ENCODE measurements at places on chromosomes 5 and 9.
A peak's percentile ranks its signal among the peaks of the same experiment; 100 is the strongest.

- H3K36me3 ChIP-seq, result no peaks in the 10 kb centered on the region
- peaks cover 30% of the 10 kb centered on the region for H3K4me1 ChIP-seq
- H3K4me3 ChIP-seq, result no peak overlapping the region
- no peaks in the 10 kb centered on the region for H3K27me3 ChIP-seq
Observed at GRCh38 chr5:126794157-126794828, 17.4 kb downstream of the LMNB1 start.

- peaks cover 62% of the 10 kb centered on the region for H3K36me3 ChIP-seq
- H3K27ac ChIP-seq, result peak overlapping the region; percentile 90
- no peaks in the 10 kb centered on the region for H3K27me3 ChIP-seq
- DNase-seq, result no peak
- peaks cover 85% of the 10 kb centered on the region for H3K4me1 ChIP-seq
- peak overlapping the region; percentile 73 for H3K4me3 ChIP-seq
Observed at GRCh38 chr5:17222664-17223063, 5.2 kb downstream of the BASP1 start.

DNA sequence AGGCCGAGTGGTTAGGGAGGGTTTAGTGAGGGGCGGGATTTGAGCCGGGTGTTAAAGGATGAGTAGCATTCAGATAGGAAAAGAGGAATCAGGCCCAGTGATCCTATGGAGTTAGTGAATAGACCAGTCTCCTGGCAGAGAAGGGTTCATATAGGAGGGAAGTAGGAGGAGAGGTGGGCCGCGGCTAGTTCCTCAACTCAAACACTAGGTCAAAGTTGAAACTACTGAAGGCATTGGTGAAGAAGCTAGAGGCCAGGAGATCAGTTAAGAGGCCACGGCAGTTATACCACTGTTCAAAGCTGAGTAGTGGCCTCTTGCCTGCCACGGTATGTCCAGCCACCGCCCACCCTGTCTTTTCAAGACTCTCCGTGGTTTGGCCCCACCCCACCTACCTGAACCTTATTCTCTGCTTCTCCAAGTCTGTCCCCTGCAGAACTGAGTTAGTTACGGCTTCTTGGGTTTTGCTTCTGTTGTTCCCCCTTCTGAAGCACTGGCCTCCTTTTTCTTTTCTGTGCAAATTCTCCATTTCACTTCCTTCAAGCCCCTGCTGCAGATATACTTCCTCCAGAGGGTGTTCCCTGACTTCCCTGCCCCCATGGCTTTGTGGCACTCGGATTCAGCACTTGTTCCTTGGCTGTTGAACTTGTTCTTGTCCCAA is 1.8 kb downstream of the ZBTB34 start:
- no peak for DNase-seq
- H3K4me1 ChIP-seq, result peaks cover 37% of the 10 kb centered on the region
- peak overlapping the region; percentile 78 for H3K4me3 ChIP-seq
- peaks cover 2% of the 10 kb centered on the region for H3K27me3 ChIP-seq
- peak overlapping the region; percentile 86 for H3K27ac ChIP-seq

DNA sequence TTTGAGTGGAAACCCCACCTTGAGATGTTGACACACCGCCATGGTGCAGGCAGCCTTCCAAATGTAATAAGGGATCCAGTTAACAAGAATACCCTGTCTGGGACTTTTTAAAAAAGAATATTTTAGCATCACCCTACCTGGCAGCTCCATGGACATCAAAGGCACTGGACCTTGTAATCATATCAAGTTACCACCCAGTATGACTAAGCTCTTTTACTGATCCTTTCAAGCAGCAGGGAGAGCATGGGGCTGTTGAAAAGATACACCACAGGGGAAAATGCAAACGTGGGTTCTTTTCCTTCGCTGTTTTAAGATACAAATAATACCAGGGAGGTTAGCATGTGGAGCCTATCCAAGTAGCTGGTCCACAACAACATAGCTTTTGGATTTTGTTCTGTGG is 211.2 kb downstream of the SAXO1 start:
- DNase-seq, result no peak
- no peak overlapping the region for H3K27ac ChIP-seq
- H3K4me1 ChIP-seq, result no peaks in the 10 kb centered on the region

- H3K27ac ChIP-seq, result no peak overlapping the region
- no peaks in the 10 kb centered on the region for H3K4me1 ChIP-seq
- H3K27me3 ChIP-seq, result no peaks in the 10 kb centered on the region
Observed at GRCh38 chr5:3217114-3217513, 378.5 kb upstream of the IRX1 start.

DNA sequence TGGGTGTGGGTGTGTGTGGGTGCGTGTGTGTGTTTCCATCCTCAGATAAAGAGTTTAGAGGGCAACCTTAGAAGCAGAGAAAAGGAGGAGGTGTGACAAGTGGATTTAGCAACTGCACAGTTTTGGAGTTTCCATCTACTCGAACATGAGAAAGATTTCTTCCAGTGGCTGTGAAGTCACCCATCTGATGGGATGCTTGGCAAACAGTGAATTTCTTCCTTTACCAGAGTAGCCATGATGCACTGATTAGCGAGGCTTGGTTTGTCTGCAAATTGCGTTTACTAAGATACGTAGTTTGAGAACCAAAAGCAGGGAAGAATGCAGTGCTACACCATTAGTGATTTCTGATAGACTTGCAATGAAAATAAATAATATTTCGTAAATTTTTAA is 791 bp upstream of the STARD4 start:
- peaks cover 32% of the 10 kb centered on the region for H3K4me1 ChIP-seq
- no peak for DNase-seq
- peaks cover 12% of the 10 kb centered on the region for H3K36me3 ChIP-seq
- H3K27ac ChIP-seq, result peak overlapping the region; percentile 99
- H3K4me3 ChIP-seq, result peak overlapping the region; percentile 99

DNA sequence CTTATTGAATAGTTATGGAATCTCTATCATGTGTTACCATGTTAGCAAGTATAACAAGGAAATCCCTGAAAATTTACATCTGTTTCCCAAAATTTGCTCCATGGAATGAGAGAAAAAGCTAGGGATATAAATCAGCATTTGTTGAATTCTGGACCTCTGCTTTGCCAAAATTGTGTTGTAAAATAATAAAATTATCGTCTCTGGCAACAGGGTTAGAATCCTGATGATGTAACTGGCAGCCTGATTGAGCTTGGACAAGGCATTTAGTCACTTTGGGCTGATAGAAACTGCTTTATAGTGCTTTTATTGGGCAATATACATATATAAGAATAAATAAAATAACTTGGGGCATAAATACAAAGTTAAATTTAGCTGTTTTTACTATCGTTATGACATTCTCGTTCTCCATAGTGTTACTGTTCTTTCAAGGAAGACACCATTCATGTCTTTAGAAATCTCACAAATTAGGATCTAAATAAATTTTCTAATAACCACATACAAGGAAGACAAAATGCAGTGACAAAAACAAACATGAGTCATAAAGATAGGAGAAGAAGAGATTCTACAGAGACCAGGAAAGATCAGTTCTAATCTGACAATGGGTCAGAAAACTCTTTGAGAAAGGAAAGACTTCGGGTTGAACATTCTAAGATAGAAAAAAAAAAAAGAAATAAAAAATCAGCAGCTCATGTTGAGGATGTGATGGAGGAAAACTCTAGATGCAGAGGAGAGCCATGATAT is 145.0 kb upstream of the CDH10 start:
- H3K27me3 ChIP-seq, result no peaks in the 10 kb centered on the region
- no peak for DNase-seq
- no peak overlapping the region for H3K4me3 ChIP-seq

- H3K4me1 ChIP-seq, result peaks cover 19% of the 10 kb centered on the region
- no peaks in the 10 kb centered on the region for H3K36me3 ChIP-seq
- DNase-seq, result no peak
- no peak overlapping the region for H3K27ac ChIP-seq
- H3K4me3 ChIP-seq, result no peak overlapping the region
- peaks cover 2% of the 10 kb centered on the region for H3K27me3 ChIP-seq
Observed at GRCh38 chr5:54700986-54701578, 183.5 kb downstream of the SNX18 start.

GRCh38 chr9:32456564-32456963 is 69.4 kb downstream of the RIGI start:
- no peaks in the 10 kb centered on the region for H3K4me1 ChIP-seq
- H3K27ac ChIP-seq, result no peak overlapping the region
- DNase-seq, result no peak
- H3K4me3 ChIP-seq, result no peak overlapping the region

- no peak overlapping the region for H3K27ac ChIP-seq
- H3K27me3 ChIP-seq, result peaks cover 14% of the 10 kb centered on the region
- peaks cover 8% of the 10 kb centered on the region for H3K4me1 ChIP-seq
- H3K4me3 ChIP-seq, result no peak overlapping the region
Observed at GRCh38 chr9:19496321-19497050, 87.7 kb downstream of the ACER2 start.

DNA sequence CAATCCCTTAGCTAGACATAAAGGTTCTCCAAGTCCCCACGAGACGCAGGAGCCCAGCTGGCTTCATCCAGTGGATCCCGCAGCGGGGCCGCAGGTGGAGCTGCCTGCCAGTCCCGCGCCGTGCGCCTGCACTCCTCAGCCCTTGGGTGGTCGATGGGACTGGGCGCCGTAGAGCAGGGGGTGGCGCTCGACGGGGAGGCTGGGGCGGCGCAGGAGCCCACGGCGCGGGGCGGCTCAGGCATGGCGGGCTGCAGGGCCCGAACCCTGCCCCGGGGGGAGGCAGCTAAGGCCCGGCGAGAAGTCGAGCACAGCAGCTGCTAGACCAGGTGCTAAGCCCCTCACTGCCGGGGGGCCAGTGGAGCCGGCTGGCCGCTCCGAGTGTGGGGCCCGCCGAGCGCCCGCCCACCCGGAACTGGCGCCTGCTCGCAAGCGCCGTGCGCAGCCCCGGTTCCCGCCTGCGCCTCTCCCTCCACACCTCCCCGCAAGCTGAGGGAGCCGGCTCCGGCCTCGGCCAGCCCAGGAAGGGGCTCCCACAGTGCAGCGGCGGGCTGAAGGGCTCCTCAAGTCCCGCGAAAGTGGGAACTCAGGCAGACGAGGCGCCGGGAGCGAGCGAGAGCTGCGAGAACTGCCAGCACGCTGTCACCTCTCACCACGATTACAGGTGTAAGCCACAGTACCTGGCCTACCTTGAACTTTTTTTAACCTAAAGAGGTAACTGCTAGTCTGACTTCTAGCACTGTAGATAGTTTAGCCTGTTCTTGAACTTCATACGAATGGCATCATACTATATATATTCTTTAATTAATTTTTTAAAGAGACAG is 35.5 kb downstream of the PTGS1 start:
- no peaks in the 10 kb centered on the region for H3K27me3 ChIP-seq
- DNase-seq, result no peak
- H3K27ac ChIP-seq, result no peak overlapping the region
- H3K36me3 ChIP-seq, result no peaks in the 10 kb centered on the region
- peaks cover 8% of the 10 kb centered on the region for H3K4me1 ChIP-seq

DNA sequence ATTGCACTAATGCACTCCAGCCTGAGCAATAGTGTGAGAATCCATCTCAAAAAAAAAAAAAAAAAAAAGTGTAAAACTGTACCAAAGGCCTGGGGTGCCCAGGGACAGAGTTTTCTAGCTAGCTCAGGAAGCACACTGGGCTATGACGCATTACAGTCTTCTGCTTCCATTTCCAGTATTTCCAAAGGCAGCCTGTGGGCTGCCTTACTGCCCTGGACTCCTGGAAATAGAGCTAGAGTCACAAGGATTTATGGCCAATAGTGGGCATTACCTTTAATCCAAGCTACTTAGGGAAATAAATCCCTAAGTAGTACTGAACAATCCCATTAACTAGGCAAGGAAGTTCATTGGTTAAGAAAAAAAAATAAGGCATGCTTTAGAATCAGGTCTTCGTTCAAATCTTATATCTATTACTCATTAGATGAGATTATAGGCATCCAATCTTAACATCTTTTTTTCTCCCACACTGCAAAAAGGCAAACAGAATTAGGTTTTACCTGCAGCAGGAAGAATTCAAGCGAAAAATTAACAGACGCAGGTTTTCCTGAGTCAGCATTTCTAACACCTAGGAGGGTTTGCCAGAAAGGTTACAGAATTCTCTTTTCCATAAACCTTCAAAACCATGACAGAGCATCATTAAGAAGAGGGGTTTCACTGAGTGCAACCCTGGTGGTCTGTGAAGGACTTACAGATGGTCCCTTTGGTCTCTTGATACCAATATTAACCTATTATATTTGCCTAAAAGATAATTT is 85.6 kb upstream of the CCDC112 start:
- no peaks in the 10 kb centered on the region for H3K27me3 ChIP-seq
- H3K4me1 ChIP-seq, result no peaks in the 10 kb centered on the region
- no peak overlapping the region for H3K4me3 ChIP-seq
